Amygdala (tissue), 56 donors: ENCODE measurements at places on chromosomes 5 and 9.

DNA sequence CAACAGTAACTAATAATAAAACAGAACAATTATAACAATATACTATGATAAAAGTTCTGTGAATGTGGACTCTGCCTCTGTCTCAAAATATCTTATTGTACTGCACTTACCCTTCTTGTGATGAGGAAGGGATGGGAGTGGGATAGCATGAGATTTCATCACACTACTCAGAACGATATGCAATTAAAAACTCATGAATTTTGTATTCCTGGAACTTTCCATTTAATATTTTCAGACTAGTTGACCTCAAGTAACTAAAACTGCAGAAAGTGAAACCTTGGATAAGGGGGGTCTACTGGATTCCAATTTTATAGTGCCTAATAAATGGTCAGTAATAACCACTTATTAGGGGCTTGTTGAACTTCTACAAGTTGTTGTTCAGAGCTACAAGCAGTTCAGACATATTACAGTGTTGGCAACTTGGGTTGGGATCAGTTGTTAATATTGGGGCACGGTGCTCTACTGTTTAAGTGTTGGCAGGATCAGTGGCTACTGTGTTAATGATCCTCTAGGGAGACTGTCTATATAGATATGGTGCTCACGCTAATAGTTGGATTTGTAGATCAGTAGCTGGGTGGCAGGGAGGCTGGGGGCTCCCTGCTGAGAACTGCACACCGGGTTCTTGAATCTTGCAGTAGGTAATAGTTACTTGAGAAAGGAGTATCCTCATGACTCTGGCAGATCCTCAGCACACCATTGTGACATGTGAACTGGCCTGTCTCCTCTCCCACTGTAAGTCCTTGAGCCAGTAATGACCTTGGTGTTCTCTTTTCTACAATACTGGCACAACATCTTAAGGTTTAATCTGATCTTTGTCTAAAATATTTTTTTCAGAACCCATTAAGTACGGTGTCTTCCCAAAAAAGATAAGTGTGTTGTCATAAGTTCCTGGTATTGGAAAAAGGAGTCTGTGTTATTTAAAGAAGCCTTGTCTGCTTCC lies 62.0 kb downstream of the F2RL2 start:
- DNase-seq, result no peak

DNA sequence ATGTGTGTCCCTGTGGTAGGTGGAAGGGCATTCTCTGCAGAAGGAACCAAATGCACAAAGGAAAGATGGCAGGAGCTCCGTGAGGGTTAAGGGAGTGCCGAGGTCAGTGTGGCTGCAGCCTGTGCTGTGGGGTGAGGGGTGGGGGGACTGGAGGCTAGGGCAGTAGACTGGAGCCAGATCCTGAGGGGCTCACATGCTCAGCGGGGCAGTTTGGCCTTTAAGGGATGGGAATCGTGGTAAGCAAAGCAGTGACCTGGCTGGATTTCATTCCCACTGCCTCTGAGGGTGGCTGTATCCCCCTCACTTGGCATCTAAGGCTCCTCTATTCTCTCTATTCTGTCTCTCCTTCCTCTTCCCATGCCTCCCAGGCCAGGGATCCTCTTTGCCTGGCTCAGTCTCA lies 15.6 kb downstream of the PITX1 start:
- no peak for DNase-seq

- no peak for DNase-seq
These were observed 135.4 kb upstream of the GNA14 start for GRCh38 chr9:77783518-77783917.

DNA sequence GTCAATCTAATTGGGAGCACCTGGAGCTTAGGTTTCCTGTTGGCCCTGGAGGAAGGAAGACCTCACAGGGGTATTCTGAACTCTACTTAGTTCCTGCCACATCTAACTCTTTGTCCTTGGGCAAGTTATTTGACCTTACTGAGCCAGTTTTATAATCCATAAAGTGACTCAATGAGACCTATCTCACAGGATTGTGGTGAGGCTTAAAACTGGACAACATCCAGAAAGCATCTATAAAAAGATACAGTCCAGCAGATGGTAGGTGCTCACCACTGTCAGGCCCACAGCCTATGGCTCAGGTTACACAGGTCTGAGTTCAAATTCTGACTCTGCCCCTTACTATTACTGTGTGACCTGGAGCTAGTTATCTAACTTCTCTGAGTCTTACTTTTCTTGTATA lies 23.3 kb downstream of the KCNV2 start:
- no peak for DNase-seq

- no peak for DNase-seq
These were observed 239.6 kb downstream of the CACNA1B start for GRCh38 chr9:138117101-138117750.

DNA sequence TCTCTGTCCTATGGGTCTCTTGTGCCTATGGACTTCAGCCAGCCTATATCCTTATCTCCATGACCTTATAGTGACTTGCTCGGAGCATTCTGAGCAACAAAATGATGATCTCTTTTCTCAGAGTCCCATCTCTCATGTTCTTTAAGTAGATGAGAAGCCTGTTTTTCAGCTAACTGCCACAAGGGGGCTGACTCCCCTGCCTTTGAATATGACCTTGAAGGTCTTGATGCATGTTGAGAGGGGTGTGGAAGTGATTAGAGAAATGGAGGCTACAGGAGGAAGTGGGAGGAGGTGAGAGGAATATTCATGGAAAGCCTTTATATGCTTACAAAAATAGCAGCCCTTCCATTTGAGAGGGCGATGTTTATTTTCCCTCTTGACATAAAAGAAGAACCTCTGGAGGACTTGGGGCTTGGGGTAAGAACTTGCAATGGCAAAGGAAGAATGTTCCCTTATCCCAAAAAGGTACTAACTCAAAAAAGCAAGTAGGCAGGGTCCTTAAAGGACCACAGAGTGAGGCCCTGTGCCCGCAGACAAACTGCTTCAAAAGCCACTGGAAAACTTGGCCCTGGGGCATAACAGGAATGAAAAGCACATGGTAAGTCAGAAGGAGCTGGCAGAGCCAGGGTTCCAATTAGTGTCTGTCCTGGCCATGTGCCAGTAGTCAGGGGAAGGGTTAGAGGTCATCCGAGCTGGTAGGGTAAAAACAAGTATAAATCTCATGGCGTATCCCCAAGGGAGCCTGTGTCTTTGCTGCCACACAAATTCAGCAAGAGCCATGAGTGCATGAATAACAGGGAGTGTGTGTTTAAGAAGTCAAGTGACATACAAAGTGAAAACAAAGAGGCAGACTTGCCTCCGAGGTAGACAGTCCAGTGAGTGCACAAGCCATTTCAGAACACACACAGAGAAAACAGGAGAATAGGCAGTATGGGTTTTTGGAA lies 39.1 kb downstream of the FGD3 start:
- DNase-seq, result no peak

DNA sequence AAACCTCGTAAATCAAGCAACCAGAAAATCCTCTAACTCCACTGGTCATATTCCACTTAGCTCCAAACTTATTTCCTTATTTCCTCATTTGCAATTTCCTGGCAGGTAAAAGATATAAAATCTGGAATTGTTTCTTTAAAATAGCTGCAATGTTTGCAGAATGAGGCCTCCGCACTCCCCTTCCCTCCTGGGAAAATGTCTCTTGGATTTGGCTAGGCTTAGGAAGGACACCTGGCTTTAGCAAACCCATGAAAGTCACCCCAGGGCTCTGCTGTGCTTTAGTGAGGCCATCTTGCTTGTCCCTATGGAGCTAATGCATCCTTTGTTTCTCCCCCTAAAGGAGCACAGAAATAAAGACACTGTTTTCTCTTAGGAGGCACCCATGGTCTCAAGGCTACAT lies 10.5 kb downstream of the ARSB start:
- DNase-seq, result no peak

- no peak for DNase-seq
These were observed 143.4 kb upstream of the KLF9 start for GRCh38 chr9:70557661-70558369.

- no peak for DNase-seq
These were observed 8.7 kb downstream of the NACC2 start for GRCh38 chr9:136086213-136086881.

GRCh38 chr5:54171645-54172384 lies 138.6 kb downstream of the ARL15 start:
- DNase-seq, result no peak

DNA sequence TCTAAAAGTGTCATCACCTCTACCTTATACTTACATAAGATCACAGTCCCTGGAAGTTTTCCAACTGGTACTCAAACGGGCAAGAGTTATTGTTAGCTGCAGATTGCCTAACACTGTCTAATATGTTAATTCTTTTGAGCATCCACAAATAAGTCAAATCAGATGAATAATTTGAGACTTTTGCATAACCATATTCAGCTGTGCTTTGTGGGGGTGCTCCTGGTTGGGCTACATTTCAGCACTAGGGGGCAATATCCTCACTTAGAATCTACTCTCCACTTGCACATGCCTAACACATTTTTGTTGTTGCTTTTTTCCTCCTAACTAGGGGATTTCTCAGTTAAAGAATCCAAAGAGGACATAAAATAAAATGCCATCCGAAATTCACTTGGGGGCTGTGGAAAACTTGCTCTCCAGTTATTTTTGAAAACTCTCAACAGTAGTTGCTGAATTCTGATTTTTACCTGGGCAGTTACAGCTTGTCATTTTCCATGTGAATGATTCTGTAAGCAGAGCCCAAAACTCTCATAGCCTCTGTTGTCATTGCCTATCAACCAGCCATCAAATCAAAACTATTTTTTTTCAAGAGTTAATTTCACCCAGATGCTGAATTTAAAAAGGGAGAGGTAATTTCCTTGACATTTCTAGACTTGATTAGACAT lies 71.5 kb downstream of the TRIM36 start:
- DNase-seq, result peak; percentile 2

- DNase-seq, result no peak
These were observed 78.2 kb upstream of the RAPGEF1 start for GRCh38 chr9:131818089-131818488.

GRCh38 chr5:96896276-96896675 lies 20.0 kb downstream of the ERAP2 start:
- DNase-seq, result no peak

GRCh38 chr9:130959809-130960334 lies 20.8 kb upstream of the FIBCD1 start:
- no peak for DNase-seq

- no peak for DNase-seq
These were observed 216.3 kb downstream of the GADD45G start for GRCh38 chr9:89821081-89821480.

- DNase-seq, result no peak
These were observed 32.0 kb upstream of the MSX2 start for GRCh38 chr5:174692381-174692780.

- no peak for DNase-seq
These were observed 38.1 kb upstream of the C5orf47 start for GRCh38 chr5:173950829-173951228.

DNA sequence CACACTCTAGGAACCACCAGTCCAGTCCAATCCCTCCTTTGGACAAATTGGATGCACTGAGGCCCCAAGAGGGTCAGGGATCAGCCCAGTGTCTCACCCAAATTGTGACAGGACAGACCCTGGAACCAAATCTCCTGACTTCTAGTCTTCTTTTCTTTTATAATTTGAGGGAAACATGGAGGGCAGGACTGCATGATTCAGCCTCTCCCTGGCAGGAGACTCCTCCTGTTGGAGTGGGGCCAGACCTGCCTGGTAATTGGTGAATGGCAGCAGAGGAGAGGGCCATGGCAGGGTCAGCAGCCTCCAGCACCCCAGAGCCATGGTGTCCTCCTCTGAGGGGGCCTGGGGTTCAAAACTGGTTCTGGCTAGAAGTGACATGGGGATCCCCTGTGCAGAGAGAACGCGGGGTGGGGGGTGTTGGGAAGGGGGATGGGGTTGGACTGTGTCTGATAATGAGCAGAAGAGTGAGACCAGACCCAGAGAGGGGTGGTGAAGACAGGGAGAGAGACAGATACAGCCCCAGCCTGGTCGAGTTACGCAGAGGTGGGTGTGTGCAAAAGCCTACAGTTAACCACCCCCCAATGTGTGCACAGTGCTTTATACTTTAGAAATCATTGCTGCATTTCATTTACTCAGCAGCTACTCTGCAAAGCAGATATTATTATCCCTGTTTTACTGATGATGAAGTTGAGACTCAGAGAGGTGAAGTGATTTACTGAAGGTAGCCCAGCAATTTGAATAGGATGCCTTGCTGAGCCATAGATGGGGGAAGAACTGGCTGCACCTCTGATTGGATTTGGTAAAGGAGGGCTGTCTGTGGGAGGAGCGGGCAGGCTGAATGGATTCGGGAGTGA lies 3.8 kb upstream of the SYNPO start:
- DNase-seq, result no peak

DNA sequence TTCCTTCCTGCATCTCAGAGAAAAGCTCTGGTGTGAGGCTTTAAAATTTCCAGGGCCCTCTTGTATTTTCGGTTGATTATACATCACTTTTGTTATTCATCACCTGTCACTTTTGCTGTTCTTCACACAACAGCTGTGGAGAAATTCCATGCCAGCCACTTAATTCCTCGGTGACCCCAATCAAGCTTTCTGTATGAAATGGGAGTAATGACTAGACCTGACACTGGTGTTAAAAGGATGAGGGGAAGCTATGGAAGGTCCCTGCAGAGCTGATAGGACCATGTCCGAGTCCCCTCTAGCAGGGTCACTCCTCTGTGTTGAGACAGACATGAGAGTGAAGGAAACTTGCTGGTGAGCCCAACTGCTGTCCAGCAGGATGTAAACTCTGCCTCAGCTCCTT lies 59.7 kb downstream of the GPR21 start:
- no peak for DNase-seq

- DNase-seq, result no peak
These were observed 77.7 kb upstream of the ADAMTSL1 start for GRCh38 chr9:18396102-18396728.

- DNase-seq, result no peak
These were observed 226.9 kb downstream of the CEMIP2 start for GRCh38 chr9:71541436-71541835.

DNA sequence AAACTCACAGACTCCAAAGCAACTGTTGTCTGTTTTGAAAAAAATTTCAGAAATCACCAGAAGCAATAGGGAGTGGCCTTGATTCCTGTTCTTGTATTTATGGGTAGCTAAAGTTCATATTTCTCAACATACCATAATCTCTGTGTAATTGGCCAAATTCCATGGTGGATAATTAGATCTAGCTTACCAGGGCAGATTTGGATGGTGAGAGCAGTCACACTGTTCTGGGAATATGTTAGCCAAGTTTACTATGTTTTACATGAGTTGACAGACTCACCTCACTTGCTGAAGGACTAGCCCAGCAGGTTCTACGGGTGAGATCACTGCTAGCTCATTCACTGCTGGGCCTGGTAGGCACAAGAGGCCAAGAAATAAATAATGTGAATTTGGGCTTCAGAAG lies 32.7 kb upstream of the CDKN2B start:
- DNase-seq, result no peak

DNA sequence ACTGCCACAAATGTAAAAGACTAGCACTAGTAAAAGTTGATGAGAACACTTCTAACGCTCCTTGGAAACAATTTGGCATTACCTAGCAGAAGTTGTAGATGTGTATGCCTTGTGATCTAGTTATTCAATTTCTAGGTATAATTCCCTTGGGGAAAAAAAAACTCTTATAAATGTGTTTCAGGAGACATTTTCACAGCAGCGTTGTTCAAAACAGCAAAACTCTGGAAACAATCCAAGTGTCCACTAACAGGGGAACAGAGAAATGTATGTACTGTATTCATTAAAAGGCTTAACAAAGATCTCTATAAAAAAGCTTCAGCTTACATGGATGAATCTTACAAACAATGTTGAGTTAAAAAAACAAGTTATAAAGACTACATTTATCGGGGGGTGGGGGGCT lies 30.4 kb downstream of the NR3C1 start:
- DNase-seq, result no peak

GRCh38 chr9:93954434-93955061 lies 607 bp downstream of the BARX1 start:
- DNase-seq, result no peak
